ENCODE measurements at places on chromosomes 6 and 20.

DNA sequence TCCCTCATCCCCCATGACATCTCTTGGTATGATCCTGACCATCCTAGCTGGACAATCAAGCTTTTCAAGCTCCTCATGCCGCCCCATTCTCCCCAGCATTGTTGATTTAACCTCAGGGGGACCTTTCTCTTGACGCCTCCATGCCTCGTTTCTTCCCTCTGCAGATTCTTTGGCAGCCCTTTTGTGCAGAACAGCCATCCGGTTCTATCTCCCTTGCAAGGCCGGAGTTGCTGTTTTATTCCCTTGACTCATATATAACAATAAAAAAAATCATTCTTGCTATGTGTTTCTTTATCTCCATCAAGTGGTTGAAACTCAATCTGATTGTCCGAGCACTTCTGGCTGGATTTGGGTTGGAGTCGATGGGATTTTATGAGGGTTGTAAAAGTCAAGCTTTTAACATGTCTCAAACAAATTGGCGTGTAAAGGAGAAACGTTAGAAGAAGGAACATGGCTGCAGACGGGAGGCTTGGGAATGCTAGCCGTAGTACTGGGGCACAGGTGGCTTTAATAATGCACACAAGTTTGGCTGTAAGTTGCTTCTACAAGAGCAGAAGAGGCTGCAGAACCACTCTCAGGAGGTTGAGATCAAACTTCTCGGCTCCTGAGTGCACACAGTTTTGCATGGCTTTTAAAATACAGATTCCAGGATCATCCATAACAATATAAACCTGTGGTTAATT, 3.9 kb upstream of the SULF2 start:
- no peak for DNase-seq

DNA sequence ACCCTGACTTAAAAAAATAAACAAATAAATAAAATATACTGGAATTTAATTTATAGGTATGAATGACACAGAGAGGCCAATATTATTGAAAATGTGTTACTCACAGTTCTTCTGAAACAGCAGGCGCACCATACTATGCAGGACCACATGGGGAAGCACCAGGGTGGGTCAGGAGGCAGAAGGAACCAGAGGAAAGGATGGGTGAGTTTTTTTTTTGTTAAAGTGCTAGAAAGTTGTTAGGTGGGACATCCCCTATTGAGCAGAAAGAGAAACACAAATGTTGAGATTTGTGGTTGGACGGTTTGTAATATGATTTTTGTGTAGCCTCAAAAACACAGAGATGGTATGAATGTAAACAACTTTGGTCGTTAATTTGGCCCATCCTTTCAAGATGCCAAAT, 26.0 kb downstream of the PTPRA start:
- no peak for DNase-seq

DNA sequence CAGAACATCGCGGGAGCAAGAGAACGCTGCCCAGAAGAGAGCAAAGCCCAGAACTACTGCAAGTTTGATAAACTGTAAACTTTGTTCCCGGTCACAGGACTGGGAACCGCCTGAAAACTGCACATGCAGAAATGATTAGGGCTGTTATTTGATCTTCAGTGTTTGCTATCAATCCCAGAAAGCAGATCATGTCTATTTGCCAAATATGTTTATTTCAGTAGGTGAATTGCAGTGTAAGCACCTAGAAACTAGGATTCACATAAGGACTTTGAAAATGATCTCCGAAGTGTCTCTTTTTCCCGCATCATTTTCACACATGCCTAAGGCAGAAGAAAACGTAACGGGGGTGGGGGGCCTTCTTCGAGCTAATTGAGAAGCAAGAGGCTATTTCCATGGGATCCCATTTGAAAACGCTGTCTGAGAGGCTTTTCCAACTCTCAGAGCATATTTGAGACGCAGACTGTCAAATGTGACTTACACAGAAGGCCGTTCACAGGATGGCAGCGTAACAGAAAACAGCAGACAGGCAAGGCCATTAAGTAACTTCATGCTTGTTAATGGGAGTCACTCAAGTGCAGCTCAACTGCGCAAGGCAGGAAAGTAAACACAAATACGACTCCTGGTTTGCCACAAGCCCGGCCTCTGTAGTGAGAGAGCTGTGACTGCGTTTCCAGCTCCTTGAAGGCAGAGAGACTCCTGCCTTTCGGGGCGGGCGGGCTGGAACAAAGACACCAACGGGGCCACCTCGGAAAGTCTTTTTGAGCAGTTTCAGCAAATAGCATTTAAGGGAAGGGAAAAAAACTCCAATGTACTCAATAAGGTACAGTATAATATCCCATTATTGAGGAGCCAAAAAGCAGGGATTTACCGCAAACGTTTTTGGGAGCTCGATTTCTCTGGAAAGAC, 144.7 kb upstream of the ZNF217 start:
- no peak for DNase-seq

DNA sequence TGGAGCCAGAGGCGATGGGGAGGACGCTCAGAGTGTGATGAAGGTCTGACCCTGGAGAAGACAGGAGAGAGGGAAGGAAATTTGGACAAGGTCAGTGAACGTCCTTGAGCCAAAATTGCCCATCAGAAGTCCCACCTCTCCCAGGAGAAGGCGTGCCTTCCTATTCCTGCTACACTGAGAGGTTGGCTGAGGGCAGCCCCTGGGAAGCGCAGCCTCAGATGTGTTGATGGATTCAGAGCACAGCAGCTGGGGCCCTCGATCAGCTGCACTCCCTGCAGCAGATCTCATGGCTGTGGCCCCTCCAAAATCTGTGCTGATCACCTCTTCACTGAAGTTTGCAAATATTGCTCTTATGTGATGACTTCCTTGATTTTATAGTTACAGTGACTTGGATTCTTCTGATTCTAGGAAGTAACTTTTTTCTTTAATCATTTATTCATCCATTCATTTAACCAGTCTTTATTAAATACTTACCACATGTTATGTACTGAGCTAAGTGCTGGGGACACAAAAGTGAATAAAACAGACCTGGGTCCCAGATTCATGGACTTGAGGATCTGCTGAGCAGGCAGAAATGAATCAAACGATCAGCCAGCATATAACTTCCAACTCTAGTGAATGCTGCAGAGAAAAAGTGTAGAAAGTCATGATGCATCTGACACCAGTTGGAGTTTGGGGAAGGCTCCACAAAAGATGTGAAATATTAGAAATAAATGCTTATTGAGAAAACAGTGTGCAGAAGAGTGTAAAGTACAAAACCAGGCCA, 69.6 kb upstream of the ARMC2 start:
- no peak for DNase-seq

- DNase-seq: no peak
Measured at GRCh38 chr20:62059401-62059800, 6.3 kb downstream of the TAF4 start.

- no peak for DNase-seq
Measured at GRCh38 chr6:47353871-47354270, 44.2 kb upstream of the TNFRSF21 start.

- DNase-seq: no peak
Measured at GRCh38 chr20:52971498-52972189, 514 bp upstream of the TSHZ2 start.

- DNase-seq: no peak
Measured at GRCh38 chr6:159904497-159904911, 13.7 kb downstream of the MAS1 start.

GRCh38 chr6:43937236-43938177, 167.5 kb downstream of the VEGFA start:
- no peak for DNase-seq

- no peak for DNase-seq
Measured at GRCh38 chr20:219290-220115, 7.6 kb upstream of the DEFB129 start.

- DNase-seq: no peak
Measured at GRCh38 chr20:35991142-35991771, 22.9 kb downstream of the CNBD2 start.

- DNase-seq: no peak
Measured at GRCh38 chr6:157905590-157906342, 75.9 kb upstream of the SYNJ2 start.

DNA sequence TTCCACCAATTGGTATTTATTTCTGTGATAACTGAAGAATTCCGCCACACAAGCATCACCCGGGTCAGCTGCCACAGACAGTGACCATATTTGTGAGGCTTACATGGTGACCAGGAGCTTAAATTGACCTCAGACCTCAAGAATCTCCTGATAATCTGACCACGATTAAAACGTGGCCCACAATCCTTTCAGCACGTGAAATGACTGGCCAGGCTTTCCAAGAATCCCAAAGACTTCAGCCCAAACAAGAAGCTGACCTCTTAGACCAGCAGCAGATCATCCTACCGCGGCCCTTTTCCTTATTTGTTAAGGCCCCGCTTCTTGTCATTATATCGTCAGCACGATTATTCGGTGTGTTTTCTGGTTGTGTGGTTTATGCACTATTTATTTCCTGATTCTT, 45.6 kb upstream of the CD93 start:
- DNase-seq: no peak

GRCh38 chr20:58407201-58407873, 18.3 kb downstream of the VAPB start:
- DNase-seq: no peak

GRCh38 chr6:7566107-7566506, 23.9 kb upstream of the SNRNP48 start:
- no peak for DNase-seq

DNA sequence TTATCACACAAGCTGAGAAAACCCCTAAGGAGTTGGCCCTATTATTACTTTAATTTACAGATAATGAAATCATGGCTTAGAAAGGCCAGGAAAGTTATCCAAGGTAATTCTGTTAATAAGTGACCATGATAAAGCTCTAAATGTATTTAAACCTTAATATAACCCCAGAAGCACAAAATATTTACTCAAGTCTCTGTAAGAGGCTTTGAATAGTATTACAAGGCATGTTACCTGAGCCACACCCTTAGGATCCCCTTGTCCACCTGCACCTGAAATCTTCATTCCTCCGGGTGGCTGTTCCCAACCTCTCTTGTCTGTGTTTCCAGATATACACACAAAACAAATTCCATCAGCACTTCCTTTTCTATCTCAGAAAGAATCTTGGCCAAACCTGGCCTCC, 271.6 kb upstream of the BMP2 start:
- DNase-seq: no peak

DNA sequence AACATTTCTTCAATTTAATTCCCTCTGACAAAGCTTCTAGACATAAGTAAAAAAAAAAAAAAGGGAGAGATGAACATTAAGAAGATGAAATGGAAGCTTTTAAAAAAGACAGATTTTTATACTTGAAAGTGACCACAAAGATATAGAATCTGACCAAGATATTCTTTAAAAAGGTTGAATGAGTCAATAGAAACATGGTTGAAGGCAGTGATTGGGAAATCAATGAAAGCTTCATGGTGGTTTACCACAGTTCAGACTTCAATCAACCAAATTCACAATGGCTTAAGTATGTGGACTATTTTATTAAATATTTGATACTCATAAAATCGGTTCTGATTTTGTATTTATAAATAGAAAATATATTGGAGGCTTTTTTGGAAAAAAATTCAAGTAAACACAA, 248.4 kb upstream of the HSF2 start:
- no peak for DNase-seq

- no peak for DNase-seq
Measured at GRCh38 chr20:50919567-50919966, 11.7 kb downstream of the ADNP start.

GRCh38 chr6:161100072-161100471, 108.5 kb downstream of the MAP3K4 start:
- DNase-seq: no peak

GRCh38 chr6:119331663-119332286, 17.8 kb downstream of the MAN1A1 start:
- DNase-seq: no peak

DNA sequence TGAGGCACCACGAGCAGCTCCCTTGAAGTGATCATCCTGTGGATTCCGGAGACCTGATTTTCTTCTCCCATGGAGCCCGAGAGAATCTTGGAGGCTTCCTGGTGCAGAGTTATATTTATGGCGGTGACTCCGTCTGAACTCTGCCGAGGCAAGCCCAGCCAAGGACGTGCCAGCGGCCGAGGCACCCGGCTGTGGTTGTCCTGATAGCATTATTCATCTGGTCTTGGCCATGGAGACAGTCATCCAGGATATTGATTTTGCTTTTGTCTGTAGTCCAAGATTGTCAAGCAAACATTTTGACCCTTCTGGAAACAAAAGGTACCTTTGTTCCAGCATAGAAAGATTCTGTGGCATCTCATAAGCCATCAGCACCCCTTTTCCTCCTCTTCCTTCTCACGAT, 163.3 kb downstream of the SCML4 start:
- DNase-seq: no peak

GRCh38 chr6:105091140-105091829, 88.5 kb downstream of the POPDC3 start:
- no peak for DNase-seq

GRCh38 chr20:54028276-54029011, 42.0 kb downstream of the BCAS1 start:
- no peak for DNase-seq

DNA sequence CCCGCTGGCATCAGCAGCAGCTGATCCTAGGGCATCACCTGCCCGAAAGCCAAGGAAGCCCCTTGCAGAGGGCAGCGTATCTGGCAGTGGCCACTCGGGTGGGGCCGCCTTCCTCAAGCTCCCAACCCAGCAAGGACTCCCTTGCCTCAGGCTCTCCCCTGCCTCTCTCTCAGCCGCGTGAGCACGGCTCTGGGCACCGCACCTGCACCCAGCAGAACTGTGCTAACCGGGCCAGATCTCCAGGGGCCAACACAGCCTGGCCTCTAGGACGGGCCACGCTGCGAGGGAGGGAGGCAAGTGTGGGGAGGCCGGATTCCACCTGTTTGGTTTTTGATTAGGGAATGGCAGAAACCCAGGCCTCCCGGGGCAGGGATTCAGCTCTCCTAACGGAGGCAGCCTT, 11.8 kb upstream of the MRGBP start:
- no peak for DNase-seq

DNA sequence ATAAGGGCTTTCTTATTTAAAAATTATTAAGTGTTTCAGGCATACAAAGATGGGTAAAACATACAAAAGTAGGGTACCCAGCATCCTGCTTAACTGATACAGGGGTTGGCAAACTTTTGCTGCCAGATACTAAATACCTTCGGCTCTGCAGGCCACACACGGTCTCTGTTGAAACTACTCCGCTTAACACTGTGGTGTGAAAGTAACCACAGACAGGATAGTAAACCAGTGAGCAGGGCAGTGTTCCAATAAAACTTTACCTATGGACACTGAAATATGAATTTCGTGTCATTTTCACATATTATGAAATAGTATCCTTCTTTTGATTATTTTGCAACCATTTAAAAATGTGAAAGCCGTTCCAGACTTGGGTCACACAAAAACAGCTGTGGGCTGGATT, 92.4 kb downstream of the EYA2 start:
- no peak for DNase-seq

DNA sequence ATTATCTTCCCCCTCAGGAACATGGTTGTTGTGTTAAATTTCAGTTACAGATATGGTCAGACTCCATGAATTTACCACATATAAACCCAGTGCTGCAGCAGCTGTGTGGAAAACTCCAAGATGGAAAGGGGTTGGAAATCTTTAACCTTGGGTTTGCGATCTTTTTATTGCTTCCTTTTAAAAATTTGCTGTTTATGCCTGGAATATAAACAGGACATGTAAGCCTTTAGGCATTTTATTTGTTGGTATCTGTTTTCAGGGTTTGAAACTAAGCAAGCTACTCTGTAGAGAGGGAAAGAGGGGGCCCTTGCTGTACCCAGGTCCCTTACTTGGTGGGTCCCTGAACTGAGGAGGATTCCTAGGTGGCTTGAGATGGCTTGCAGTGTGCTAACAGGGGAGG, 778 bp downstream of the PKIG start:
- no peak for DNase-seq

Data from esophagus squamous epithelium (tissue), 5 donors.